ENCODE measurements at places on chromosomes 2 and 18. TPM values are rescaled to one million over a fixed set of nuclear protein-coding genes. Genes with fewer than 3 reads are reported as not detected.

DNA sequence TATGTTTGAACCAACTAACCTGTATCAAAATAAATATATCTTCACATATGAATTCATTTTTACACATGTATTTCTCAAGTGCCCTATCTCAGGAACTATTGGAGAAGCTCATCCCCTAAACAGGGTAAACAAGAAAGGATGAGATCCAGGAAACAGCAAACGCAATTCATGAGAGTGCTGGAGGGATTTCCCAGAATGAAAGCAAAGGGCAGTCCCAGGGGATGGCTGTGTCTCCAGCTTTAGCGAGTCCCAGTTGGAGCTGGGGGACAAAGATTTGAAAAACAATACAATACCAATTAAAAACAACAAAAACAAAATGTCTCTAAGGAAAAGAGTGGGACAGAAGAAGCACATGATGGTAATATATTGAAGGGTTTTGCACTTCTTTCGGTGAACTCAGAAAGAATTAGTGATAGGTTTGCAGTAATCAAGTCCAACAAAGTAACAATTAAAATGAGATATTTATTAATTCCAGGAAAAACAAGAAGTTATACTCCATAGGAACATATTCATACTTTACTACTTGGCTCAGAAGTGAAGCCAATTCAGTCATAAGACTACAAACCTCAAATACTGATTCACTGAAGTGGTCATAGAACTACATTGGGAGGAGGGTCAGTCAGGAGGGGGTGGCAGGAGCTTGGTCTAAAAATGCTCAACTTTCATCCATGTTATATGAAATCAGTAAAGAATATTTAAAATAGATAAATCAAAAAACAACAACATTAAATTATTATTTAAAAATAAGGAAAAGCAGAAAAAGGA is 73.1 kb upstream of the PDE1A start:
- DNase-seq = no peak

GRCh38 chr2:45726188-45726587 is 74.7 kb downstream of the PRKCE start:
- DNase-seq = no peak

GRCh38 chr18:22314001-22314400 is 103.7 kb downstream of the CTAGE1 start:
- peak; percentile 67 for DNase-seq

GRCh38 chr18:10213526-10213925 is 240.9 kb upstream of the APCDD1 start:
- no peak for DNase-seq

The FAP gene
- 30.6 TPM for total RNA-seq

The ANKAR gene
- 34.4 TPM for total RNA-seq

The PAX3 gene
- total RNA-seq = not detected
